ENCODE measurements at places on chromosomes 5 and 9. TPM values are rescaled to one million over a fixed set of nuclear protein-coding genes. Genes with fewer than 3 reads are reported as not detected.
A peak's percentile ranks its signal among the peaks of the same experiment; 100 is the strongest.

Gene MVB12B
- total RNA-seq = 8.0 TPM

DNA sequence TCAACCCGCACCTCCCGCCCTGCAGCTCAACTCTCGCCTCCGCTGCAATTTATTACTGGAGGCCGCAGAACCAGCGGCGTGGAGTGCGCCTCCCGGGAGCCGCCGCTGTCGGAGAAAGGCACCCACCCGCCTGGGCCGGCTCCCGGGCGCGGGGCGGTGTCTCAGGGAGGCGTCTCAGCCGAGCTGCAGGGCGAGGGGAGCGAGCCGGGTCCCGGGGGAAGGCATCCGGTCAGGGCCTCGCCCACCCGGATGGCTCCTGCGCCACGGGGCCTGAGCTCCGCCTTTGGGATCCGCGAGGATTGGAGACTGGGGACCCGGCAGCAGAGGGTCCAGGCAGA lies 32.9 kb downstream of the TSPAN17 start:
- peak; percentile 67 for DNase-seq

DNA sequence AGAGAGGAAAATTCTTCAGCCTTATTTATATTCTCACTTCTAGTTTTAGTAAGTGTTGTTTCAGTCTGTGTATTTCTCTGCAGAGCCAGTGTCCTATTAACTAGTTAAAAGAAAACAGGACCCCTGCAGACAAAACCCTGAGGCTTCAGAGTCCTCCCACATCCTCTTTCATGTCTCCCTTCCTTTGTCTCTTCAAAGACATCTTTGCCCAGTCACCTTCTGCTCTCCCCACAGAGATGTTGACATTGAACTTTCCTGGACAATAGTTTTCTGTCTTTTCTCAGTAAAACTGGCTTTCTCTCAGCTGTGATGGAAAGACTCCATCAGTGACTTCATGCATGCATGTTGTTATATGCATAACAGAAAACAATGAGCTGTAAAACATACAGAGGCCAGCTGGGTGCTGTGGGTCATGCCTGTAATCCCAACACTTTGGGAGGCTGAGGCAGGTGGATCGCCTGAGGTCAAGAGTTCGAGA lies 20.2 kb downstream of the GRAMD2B start:
- DNase-seq = no peak

- no peak for DNase-seq
Observed at GRCh38 chr9:116717150-116717549, 30.0 kb downstream of the TRIM32 start.

GRCh38 chr9:37025071-37025822 lies 8.8 kb downstream of the PAX5 start:
- DNase-seq = peak; percentile 90

Gene LRRC8A
- total RNA-seq = 39.8 TPM

DNA sequence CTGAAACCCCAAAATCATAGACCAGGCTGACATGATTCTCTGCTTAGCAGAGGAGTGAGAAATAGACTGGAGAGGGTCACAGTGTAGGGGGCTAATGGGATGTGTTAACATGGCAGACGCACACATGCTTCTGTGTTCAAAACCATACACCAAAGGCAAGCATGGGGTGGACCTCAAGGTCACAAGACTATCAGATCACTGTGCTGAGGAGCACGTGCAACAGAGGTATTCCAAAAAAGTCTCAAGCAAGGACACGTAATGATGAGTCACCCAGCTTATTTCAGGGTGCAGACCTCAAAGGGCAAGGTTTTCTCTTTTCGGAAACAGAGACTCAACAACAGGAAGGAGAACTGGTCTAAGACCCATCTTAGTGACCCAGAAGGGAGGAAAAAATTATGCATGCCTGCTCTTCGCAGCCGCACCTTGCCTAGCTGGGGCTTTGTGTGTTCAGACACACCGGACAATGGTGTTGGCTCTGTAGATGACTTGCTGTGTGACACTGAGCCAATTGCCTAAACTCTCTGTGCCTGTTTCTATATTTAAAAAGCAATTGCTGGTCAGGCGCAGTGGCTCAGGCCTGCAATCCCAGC lies 20.3 kb downstream of the WHRN start:
- DNase-seq = peak; percentile 91

DNA sequence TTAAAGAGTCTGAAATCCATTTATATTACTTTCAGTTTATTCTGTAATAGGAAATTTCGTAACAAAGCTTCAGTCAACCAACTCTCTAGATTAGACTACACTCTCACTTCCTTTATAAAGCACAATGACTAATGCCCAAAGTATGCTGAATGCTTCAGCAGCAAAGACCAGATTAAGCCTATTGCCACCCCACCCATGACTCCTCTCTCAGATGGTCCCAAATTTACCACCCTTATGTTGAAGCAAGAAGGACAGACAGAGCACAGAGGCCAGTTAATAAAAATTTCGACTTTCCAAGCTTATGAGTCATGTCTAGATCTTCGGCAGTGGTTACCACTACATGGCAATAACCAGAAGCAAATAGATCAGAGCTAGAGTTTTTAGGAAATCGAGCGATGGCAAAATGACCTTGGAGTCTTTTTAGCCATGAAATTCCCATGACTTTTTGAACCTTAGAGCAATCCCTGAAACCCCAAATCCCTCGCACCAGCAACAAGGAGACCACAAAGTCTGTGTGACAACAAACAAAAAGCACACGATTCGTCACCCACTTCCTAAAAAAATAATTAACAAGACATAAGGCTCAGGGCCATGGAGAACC lies 287.8 kb upstream of the RASA1 start:
- DNase-seq = no peak

DNA sequence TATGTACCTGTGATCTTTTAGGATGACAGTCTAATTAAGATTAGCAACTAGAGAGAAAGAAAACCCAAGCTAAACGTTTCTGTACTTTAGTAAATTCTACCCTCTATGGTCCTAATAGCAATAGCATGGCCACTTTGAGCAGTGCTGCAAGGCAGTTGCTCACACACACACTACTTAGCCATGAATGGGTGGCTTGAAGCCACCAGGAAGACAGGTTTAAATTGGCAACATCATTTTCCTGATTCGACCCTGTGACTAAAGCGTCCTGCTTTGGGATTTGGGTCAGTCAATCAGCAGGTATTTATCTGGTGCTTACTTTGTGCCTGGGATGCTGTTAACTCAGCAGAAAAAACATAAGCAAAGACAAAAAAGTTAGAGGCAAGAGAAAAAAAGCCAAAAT lies 150.6 kb downstream of the ARRDC3 start:
- DNase-seq = no peak

- DNase-seq = no peak
Observed at GRCh38 chr9:77427256-77427927, 220.7 kb downstream of the GNA14 start.

Gene TMEM203
- 36.9 TPM for total RNA-seq

GRCh38 chr9:23648651-23649050 lies 177.4 kb downstream of the ELAVL2 start:
- DNase-seq = no peak

- peak; percentile 78 for DNase-seq
Observed at GRCh38 chr5:179187229-179187678, 127.1 kb downstream of the ZNF354C start.

GRCh38 chr5:1959231-1959630 lies 76.5 kb upstream of the IRX4 start:
- peak; percentile 27 for DNase-seq

Gene CTXN3
- not detected for total RNA-seq

DNA sequence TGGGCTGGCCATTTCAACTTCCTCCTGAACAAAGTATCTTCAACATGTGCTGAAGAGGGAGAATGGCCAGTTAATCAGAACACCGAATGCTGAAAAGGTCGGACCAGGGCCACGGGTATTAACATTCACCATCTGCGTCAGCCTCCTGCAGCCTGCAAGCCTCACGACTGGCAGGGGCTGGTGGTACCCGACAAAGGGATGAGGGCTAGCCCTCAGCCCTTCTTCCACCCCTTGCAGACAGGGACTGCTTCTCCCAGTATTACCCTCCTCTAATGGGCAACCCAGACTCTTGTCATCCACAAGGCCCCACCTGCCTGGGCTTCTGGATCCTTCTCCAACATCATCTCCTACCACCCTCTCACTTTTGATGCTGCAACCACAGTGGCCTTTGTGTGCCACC lies 246.6 kb downstream of the FSTL4 start:
- no peak for DNase-seq

Gene RXRA
- 25.3 TPM for total RNA-seq

Gene KCNN2
- total RNA-seq = not detected

Gene RLN1
- total RNA-seq = not detected

GRCh38 chr9:16406526-16407225 lies 463.8 kb downstream of the BNC2 start:
- no peak for DNase-seq

- peak; percentile 68 for DNase-seq
Observed at GRCh38 chr5:1463326-1464095, 18.3 kb upstream of the SLC6A3 start.

- no peak for DNase-seq
Observed at GRCh38 chr9:95650720-95651119, 133.9 kb upstream of the PTCH1 start.

Gene SCGB3A2
- total RNA-seq = not detected

Gene RICTOR
- total RNA-seq = 50.7 TPM

DNA sequence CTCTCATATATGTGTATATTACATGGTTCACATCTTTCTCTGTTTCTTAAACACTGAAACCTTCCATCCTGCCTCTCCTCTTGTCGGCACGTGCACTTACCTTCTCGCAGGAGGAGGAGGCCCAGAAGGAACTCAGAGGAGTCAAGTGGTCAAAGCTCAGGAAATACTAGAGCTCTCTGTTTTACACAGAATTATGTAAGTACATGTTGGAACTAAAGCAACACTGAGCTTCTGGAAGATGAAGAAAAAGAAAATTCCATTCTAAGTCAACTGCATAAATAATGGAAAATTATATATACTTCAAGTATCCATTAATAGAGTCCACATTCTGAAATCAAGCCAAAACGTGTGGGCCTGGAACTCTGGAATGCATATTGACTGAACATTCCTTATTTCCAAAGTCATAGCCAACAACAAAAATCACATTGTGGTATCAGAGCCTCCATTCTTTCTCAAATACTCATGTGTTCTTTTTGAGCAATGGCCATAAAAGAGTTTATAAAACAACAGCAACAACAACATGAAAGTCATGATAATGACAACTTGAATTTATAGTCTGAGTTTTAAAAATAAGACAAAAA lies 121.5 kb upstream of the RAI14 start:
- peak; percentile 53 for DNase-seq

- no peak for DNase-seq
Observed at GRCh38 chr5:43753069-43753468, 150.1 kb downstream of the NNT start.

Measured in osteoblast (primary cell).